Endothelial cell (in vitro differentiated cells): ENCODE measurements at places on chromosomes 2 and 18.

- no peak overlapping the region for H3K27ac ChIP-seq
- no peak overlapping the region for H3K4me3 ChIP-seq
- peaks cover 6% of the 10 kb centered on the region for H3K4me1 ChIP-seq
- no peak for DNase-seq
Measured at GRCh38 chr2:18123211-18123570, 244.7 kb downstream of the KCNS3 start.

DNA sequence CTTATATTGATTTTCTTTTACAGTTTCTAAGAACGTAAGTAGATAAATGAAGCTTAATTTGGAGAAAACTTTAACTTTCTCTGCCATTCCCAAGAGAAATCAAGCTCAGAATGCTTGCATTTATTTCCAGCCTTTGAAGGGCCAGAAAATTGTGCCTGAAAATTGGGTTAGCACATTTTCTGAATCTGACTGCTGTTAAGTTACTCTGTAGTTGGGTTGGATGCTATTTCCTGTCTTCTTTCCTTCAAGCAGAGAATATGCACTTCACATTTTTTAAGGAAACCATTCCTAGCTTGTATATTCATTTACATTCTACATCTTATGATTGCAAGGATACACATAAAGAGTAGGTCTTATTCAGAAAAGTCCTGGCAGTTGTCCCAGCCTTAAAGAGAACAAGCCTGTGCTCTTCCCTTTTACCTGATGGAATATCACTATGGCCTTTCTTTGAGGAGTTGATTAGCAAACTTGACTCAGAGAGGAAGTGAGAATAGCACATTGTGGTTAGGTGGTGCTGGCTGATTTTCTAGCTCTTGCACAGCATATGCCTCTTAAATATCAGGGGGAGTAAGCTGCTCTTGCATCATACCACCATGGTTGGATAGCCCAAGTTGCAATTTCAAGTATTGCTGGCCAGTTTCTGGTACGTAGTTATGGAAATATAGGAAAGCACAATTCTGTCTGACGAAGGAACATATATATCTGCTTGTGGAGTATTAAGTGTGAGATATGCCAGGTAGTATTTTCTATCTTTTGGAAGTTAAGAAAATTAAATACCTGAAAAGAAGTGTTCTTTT, 133.7 kb downstream of the COMMD1 start:
- H3K27me3 ChIP-seq, result no peaks in the 10 kb centered on the region
- H3K4me1 ChIP-seq, result no peaks in the 10 kb centered on the region
- H3K4me3 ChIP-seq, result no peak overlapping the region
- H3K36me3 ChIP-seq, result no peaks in the 10 kb centered on the region
- no peak for DNase-seq

DNA sequence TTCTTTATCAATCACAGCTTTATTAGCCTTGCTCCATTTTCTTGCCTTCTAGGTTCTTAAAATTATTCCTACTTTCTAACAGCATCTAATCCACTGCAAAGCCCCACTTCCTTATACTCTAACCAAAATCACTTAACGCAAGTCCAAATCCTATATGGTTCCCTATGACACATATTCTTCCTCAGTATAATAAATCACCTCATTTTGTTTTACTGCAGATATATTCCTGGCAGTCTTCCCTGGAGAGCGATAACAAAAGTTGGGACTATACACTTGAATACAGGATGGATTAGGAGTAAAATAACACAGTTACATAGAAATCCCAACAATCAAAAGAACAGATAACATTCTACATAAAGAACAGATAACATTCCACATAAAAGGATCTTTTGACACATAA, 144.8 kb downstream of the ATAD2B start:
- H3K36me3 ChIP-seq, result no peaks in the 10 kb centered on the region
- no peak for DNase-seq
- no peak overlapping the region for H3K4me3 ChIP-seq
- no peaks in the 10 kb centered on the region for H3K4me1 ChIP-seq

DNA sequence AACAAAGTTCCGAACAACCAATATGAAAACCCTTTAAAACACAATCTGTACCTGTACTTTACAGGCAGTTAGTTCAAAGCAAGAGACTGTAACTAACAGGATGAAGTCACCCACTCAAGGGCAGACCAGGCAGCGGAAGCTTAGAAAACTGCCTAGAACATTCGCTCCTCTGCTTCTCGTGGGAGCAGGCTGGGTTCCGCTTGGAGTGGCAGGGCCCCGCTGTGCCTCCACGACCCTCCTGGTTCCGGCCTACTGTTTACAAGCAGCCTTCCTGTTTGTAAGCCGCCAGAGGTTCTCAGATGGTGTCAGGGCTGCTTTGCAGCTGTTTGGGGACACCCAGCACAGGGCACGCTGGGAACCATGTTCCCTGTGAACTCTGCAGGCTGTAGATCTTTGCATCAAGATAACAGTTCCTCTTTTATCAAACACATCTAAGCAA, 31.3 kb downstream of the CIB4 start:
- no peak overlapping the region for H3K4me3 ChIP-seq
- no peak overlapping the region for H3K27ac ChIP-seq
- no peaks in the 10 kb centered on the region for H3K36me3 ChIP-seq

DNA sequence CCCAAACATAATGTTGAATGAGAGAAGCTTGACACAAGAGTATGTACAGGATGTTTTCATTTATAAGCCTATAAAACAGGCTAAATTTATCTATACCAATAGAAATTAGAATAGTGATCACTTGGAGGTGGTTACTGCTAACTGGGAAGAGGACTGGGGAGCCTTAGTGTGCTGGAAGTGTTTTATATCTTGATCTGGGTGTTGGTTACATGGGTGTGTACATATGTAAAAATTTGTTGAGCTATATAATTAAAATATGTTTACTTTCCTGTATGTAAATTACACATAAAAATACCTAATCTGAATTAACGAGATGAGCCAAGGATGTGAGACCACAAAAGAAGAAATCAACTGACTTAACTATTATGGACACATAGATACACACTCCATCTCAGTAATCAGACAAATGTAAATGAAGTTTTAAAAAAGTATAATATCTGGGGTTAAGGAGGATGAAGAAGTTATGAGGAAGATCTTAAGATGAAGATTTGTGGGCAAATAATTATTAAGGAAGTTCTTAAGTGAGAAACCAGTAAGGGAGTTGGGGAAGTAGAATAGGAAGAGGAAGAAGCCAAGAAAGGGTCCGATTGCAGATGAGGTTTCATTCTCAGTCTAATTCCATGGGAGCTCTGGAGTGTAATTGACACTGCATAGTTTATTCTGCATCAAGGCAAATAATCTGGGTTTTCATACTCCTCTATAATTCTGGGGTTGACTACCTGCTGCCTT, 32.3 kb upstream of the NABP1 start:
- no peaks in the 10 kb centered on the region for H3K27me3 ChIP-seq
- no peaks in the 10 kb centered on the region for H3K36me3 ChIP-seq
- no peaks in the 10 kb centered on the region for H3K4me1 ChIP-seq
